ENCODE measurements at places on chromosomes 7 and 10.

DNA sequence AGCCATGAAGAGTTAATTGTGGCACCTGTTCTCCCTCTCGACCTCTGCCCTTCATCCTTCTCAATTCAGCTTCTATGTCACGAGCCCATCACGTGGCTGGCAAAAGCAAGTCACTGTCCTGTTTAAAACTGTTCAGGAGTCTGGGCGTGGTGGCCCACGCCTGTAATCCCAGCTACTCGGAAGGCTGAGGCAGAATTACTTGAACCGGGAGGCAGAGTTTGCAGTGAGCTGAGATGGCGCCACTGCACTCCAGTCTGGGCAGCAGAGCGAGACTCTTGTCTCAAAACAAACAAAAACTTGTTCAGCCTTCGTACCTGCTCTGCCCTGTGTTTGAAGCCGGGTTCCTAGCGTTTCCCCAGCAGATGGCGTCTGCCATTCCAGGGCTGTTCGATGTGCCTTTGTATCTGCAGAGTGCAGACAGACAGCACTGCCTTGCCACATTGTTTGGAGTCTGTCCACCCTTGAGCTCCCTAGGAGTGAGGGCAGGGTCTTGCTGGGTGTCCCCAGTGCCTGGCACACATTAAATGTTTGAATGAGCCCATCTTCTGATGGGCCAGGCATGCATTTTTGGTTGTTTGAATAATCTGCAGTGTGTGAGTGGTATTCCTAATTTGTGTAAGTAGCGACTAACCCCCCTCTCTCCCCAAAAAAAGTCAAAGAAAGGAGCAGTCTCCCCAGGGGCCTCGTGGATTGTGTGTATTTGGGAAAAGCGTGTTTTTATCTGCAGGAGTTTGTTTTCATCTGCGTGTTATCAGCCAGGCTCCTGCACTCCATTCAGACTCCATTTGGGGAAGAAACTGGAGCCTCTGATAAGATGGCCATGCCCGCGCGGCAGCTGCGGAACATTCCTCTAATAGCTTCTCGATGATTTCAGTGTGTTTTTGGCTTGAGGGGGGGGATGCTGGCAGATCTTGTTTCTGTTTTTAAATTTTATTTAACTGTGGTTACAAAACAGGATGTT lies 61.2 kb downstream of the DNAJB6 start:
- no peak for DNase-seq

GRCh38 chr10:104867966-104868598 lies 227.0 kb downstream of the SORCS3 start:
- no peak for DNase-seq

DNA sequence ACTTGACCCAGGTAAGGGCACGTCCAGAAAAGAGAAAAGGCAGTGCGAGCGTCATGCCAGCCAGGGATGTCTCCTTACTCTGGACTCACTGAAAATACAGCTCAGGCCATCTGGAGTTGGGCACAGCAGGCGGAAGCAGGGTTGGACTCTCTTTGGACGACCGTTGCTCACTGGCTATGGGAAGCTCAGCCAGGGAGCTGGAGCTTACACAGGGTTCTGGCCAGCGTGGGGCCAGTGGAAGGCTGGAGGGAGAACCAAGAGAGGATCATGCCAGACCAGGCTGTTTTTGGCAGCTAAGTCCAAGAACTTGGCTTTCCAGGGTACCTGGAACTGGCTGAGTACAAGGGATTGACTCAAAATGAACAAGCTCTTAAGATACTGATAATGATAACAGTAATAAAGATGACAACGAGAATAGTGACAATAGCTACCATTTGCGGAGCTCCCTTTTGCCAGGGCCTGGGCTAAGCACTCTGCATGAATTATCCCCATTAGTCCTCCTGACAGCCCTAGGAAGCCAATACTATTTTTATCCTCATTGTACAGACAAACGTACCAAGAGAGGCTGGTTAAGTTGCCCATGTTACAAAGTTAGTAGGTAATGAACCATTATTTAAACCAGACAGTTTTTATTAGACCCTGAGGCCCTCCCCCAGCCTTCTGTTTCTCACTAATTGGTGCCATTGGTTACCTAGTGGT lies 177.6 kb downstream of the PTPN20 start:
- no peak for DNase-seq

DNA sequence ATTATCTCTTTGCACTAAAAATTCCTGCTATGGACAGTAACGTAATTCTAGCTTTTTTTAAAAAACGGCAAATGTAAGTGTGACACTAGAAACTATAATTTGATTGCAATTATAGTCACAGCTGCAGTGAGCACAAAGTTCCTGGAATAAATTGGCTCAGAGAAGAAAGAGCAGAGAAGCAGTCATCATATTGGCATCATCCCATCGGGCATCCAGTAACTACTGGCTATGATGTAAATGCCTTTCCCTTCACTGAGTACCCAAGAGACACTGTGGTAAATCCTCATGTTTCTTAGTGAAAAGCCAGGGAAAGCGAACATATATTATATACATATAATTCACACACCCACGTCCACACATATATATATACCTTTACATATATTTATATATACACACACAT lies 43.6 kb downstream of the PIP4K2A start:
- no peak for DNase-seq

All from stimulated activated CD8-positive, alpha-beta memory T cell treated with anti-CD3 and anti-CD28 coated beads, Interleukin-2, amount 100 ng/mL, for 48 hours (primary cell).